GM10248 (cell line): ENCODE measurements at places on chromosomes 13 and 19.

DNA sequence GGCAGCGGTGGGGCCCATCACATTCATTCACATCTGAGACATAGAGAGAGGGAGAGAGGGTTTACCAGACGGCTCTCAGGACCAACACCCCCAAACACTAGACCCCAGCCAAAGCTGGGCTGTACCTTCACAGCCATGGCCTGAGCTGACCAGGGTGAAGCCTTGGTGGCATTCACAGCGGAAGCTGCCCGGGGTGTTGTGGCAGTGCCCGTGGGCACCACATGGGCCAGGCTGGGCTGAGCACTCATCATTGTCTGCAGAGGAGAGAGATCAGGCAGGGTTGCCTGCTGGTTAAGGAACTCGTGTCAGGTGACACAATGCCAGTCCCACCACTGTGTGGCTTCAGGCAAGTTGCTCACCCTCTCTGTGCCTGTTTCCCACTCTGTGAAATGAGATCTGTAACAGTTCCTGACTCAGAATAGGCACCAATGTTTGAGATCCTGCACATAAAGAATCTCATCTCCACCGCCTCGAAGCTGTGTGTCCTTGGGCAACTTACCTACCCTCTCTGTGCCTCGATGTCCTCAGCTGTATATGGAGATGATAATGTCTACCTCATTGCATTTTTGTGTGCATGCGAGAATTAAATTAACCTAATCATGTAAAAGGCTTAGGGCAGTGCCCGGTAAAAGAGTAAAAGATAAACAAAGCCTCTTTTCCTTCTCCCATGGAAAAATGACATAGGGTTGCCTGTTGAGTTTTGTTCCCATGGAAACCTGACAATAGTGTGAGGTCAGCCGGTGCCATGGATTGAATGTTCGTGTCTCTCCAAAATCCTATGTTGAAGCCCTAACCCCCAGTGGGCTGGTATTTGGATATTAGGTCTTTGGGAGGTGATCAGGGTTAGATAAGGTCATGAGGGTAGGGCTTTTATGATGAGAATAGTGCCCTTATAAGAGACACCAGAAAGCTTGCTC is 22.9 kb downstream of the CCL25 start:
- no peak for DNase-seq

DNA sequence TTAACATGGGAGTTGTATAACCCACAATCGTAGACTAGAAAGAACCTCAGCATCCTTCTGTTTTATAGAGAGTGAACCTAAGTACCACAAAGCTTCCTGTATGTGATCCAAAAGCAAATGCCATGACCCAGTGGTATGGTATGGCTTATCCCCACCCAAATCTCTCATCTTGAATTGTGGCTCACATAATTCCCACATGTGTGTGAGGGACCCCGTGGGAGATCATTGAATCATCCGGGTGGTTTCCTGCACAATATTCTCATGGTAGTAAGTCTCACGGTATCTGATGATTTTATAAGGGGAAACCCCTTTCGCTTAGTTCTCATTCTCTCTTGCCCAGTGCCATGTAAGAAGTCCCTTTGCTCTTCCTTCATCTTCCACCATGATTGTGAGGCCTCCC is 587.9 kb downstream of the LMO7 start:
- no peak for DNase-seq

DNA sequence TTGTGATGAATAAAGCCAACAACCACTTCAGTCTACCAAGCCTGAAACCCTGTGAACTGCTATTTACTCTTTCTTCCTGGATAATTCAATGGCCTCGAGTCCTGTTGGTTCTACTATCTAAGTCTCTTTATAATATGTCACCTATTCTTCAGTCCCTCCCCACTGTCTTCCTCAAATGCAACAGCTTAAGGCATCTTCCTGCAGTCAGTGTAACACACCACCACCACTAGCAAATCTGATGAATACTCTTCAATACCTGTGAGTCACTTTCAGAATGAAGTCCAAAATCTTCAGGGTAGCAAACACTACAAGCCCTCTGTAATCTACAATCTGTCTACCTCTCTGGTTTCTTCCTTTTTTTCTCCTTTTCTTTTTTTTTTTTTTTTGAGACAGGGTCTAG is 32.9 kb downstream of the ZDHHC20 start:
- DNase-seq, result no peak

GRCh38 chr19:18225702-18226468 is at the start of gene PDE4C:
Gene PDE4C (minus strand): TSS chr19:18226438. CDS start chr19:18226415, 23 bp downstream.
- DNase-seq, result no peak

GRCh38 chr13:88303605-88304004 is 632.4 kb downstream of the SLITRK5 start:
- no peak for DNase-seq

GRCh38 chr19:12801466-12802266 is at the start of the genes PRDX2 and THSD8:
Gene PRDX2 (minus strand): TSS chr19:12801800. CDS start chr19:12801261, 539 bp downstream.
Gene THSD8 (plus strand): TSS chr19:12802069. CDS start chr19:12802072, 3 bp downstream.
- peak; percentile 80 for DNase-seq

DNA sequence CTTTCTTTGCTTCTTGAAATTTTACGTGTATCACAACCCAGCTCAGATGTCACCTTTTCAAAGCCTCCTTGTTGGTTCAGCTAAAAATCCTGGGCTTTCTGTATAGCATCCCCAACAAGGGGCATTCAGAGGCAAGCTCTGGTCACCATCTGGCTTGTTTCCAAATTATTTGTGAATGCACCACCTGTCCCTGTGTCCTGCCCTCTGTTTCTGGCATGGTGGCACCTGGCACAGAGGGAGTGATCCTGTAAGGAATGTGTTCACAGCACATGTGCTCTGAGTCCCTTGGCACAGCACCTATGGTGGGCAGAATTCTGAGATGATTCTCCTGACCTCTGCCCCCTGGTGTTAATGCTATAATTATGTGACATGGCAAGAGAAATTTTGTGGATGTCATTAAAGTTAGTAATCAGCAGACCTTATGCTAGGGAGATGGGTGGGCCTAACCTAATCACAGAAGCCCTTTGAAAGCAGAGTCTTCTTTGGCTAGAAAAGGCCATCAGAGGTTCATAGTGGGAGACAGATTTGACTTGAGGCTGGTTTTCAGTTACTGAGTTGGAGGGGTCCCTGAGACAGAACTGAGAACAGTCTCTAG is 76.3 kb downstream of the ZNF429 start:
- DNase-seq, result no peak

GRCh38 chr13:109401891-109402290 is 384.5 kb downstream of the IRS2 start:
- no peak for DNase-seq
